ENCODE measurements at places on chromosomes 13 and 19.

DNA sequence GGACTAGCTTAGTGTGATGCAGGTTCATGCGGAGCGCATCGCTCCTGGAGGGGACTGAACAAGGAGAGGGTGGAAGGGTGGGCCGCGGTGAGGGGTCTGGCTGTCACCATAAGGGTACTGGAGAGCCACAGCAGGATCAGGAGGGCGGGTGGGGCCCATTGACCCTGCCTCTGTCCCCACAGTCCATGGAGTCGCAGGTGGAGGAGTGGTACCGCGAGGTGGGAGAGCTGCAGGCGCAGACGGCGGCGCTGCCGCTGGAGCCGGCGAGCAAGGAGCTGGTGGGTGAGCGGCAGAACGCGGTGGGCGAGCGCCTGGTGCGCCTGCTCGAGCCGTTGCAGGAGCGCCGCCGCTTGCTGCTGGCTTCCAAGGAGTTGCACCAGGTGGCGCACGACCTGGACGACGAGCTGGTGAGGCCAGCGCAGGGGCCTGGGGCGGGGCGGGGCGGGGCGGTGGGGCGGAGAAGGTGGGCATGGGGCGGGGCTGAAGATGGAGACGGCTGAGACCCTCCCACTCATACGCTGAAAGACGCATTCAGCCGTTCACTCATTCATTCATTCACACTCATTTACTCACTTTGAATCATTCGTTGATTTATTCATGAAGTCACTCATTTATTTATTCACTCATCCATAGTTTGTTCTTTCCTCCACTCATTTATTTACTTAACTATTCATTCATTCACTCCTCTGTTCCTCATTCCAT is 27.5 kb upstream of the SHKBP1 start:
- DNase-seq = peak; percentile 78

GRCh38 chr13:51869916-51870315 is 8.1 kb downstream of the CCDC70 start:
- DNase-seq = no peak

GRCh38 chr13:98915563-98915962 is 62.3 kb downstream of the DOCK9 start:
- DNase-seq = no peak

DNA sequence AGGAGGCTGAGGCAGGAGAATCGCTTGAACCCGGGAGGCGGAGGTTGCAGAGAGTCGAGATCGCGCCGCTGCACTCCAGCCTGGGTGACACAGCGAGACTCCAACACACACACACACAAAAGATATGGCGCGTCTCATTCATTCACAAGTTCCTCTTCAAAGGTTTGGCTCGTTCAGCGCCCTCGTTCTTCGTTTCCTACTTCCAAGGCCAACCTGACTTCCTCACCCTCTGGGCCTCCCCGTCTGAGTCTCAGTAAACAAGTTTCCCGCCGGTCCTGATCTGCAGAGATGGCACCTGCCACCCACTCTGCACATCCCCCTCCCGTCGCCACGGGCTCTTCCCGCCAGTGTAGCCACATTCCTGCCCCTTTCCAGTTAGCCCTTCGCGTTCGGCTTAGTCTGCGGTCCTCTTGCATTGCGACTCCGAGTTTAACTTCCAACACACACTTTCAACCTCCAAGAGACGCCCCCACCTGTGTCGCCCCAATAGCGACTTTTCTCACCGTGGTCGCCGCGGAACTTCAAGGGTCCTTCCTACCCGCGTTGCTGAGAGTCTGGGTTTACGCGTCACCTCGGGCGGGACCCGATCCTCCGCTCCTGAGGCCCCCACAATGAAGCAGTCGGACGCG is 1.3 kb upstream of the BSG start:
- DNase-seq = peak; percentile 45

DNA sequence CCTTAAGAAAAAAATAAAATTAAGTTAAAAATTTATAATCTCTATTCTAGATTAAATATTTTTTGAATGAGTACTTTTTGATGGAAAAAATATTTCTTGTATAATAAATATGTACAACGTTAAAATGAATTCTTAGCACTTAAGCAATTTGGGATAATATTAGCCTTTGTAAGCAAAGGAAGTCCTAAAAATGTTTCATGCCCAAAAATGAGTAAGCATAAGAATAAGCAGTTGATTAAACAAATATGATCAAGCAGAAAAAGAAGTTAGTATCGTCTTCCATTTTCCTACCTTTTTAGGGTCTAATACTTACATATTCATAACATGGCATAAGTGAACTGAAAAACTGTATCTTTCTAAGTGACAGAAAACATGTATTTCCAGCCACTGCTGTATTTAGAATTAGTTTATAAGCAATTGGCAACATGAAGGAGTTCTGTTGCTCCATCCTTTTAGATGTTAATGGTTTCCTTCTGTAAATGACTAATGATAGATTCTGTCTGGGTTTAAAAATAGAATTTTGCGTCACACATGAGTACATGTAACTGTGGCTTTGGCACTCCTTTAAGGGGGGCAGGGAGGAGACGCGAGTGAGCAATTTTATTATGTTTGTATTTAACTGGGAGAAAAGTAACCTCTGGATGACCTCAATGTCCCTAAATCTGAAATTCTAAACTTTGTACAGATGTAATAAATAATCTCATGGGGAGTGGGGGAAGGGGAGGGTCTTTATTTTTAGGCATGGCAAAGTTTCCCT is 237.4 kb downstream of the RGCC start:
- peak; percentile 90 for DNase-seq

GRCh38 chr19:40235238-40236025 is 8.9 kb upstream of the CCNP start:
- no peak for DNase-seq

GRCh38 chr13:99860745-99861144 is 110.8 kb downstream of the ZIC5 start:
- DNase-seq = peak; percentile 9
